ENCODE measurements at places on chromosomes 1 and 21. TPM values are rescaled to one million over a fixed set of nuclear protein-coding genes. Genes with fewer than 3 reads are reported as not detected.

DNA sequence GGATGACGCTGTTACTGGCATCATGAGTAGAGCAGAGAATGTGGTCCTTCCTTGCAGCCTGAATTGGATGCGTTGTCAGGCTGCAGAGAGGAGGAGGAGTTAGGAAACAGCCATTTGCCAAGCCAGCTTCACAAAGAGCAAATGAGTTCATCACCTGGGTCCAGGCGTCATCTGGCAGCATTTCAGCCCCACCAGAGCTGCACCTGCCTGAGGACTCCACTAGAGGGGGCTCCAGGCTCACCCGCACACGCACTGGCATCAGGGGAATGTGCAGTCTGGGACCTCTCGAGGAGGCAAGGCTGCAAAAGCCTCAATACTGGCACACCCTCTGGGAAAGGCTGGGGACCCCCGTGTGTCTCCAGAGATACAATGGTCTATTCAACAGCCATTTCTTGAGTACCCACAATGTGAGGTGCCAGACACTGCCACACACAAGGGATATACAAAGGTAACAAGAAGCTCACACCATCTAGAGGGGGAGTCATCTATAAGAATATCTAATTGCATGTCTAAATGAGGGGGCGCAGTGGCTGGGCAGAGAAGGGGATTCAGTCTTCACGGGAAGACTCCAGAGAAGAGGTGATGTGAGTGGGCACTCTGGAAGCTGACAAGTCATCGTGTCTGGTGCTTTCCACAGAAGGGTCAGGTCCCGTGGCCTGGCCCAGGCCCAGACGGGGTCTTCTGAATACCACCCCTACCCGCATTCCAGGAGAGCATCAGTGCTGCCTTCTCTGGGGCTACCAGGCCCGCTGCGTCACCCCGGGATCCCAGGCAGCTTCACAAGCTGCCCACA is 53.5 kb upstream of the CNTN2 start:
- peak; percentile 87 for DNase-seq

DNA sequence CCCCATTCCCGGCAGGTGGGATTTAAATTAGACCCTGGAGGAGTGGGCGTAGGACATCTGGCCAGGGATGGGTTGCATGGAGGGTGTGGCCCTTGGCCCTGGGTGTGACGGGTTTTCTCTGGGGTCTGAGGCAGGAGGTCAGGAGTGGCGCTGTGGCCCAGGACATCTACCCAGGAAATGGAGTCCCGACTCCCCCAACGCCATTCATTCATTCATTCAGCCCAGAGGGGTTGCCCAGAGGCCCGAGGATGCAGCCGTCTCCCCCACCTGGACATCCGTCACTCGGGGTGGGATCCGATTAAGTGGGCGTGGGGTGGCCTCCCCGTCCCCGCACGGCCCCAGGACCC is 663 bp downstream of the ATP13A2 start:
- no peak for DNase-seq

Gene CD1B
- not detected for polyA plus RNA-seq

GRCh38 chr1:155186067-155186793 is 12.6 kb downstream of the TRIM46 start:
- DNase-seq = peak; percentile 54

DNA sequence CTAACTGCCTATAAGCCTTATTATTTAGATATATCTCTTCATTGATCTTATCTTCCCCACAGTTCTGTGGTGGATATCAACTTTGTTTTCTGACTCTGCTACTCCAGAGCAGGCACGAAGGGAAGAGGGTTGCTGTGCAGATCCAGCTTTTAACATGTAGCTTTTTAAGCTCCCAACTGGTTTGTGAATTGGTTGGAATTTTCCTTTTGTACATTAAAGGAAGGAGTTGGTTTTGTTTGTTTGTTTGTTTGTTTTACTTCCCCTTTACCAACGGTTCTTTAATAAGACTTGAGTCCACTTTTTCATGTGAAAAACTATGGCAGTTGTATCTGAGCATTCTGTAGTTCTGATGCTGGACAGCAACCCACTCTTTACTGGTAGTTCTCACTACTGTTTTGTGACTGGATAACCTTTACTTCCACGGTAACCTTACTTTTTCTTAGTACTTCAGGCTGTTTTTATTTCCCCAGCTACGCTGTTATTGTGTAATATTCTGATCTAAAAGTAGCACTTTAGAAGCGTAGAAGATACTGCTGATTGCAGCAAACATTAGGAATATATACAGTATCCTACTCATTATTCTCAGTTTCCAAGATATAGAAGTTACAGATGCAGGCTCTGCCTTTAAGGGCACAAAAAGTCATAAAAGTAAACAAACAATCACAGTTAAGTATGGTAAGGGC is 1.6 kb downstream of the GNPAT start:
- DNase-seq = no peak

Gene TRIM45
- 4.3 TPM for polyA plus RNA-seq

- DNase-seq = no peak
Observed at GRCh38 chr1:33397994-33398393, 32.9 kb downstream of the PHC2 start.

DNA sequence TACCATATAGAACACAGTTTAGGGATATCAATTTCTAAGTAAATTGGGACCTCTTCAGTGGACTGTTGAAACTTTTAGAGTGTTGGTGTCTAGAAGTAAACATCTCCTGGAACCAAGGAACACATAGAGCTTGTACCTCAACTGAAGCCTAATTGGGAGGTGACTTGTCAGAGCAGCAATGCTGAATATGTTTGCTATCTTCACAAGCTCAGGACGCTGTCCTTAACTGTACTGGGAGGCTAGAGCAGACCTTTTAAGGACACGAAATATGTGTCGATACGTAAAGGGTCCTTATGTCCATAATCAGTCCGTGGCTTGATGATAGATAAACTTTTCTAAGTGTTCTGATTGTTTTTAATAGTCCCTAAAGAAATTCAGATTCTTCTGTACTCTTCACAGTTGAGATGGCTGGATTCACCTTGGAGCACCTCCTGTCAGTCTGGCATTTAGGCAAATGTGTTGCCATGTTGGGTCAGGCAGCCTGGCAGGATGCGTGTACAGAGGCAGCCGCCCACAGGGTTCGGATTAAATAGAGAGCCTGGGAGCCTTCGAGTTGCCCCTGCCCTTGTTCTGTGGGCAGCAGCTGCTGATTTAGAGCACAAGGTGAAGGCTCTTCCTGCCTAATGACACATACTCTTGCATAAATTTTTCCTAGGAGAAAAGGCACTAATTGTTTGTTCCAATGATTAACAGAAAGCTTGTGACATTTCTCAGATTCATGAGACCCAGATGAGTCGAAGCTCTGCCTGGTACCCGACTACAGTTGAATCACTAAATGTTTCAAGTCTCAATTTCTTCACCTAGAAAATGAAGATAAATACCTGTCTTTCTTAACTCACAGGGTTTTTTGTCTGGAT is 3.6 kb downstream of the ACTN2 start:
- no peak for DNase-seq

GRCh38 chr21:22889445-22889844 is 1891.2 kb downstream of the NCAM2 start:
- no peak for DNase-seq

- no peak for DNase-seq
Observed at GRCh38 chr1:28036431-28036830, 52.0 kb downstream of the EYA3 start.

- peak; percentile 55 for DNase-seq
Observed at GRCh38 chr21:42093991-42094421, 22.9 kb downstream of the UMODL1 start.

DNA sequence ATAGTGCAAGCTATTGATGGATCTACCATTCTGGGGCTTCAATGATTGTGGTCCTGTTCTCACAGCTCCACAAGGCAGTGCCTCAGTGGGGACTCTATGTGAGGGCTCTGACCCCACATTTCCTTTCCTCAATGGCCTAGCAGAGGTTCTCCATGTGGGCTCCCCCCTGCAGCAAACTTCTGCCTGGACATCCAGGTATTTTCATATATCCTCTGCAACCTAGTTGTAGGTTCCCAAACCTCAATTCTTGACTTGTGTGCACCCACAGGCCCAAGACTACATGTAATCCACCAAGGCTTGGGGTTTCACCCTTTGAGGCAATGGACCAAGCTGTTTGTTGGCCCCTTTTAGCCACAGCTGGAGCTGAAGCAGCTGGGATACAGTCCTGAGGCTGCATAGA is 35.9 kb upstream of the CFHR3 start:
- no peak for DNase-seq

Gene RNU1-2
- not detected for polyA plus RNA-seq

- no peak for DNase-seq
Observed at GRCh38 chr1:98030483-98030882, 109.6 kb upstream of the DPYD start.

DNA sequence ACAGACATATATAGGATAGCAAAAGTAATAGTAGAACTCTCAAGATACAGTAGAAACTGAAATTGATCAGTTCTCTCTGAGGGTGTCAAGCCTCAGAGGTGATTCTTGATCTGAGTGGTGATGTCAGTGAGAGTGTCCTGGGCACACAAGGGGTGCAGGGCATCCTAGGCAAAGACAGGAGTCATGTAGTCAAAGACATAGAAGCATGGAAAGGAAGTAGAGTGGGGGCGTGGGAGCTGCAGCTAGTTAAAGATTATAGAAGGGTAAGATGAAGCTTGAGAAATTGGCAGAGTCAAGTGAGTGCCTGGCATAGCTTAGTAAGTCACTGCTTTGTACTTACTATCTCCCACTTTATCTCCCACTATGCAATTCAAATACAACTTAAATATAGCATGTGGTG is 22.8 kb downstream of the CDC7 start:
- DNase-seq = no peak

DNA sequence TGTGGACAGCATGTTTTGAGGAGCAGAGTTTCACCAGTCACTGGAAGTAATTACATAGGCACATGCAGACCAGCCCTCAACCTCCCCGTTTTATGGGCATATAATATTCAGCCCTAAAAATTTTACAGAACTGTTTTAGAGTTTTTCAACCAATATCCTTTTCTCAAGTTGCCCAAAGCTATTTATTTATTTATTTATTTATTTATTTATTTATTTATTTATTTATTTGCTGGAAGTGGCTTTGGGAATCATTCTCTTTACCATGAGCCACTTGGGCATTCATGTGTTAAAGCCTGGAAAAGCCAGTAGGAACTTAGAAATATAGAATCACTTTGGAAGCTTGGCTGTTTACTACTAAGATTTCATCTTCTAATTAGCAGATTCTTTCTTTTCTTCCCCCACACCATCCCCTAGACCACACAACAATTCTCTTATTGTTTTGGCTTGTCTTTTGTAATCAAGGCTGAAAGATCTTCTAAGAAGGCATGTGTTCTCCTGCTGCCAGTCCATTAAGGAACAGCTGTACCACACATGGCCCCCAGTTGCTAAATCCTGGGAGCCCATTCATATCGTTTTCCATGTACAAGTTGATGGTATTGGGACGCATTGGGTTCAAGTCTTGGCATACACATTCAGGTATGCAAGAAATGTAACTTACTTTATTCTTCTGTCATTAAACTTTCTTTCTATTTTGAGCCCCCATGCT is 220.0 kb downstream of the PAPPA2 start:
- DNase-seq = no peak

- DNase-seq = no peak
Observed at GRCh38 chr1:63127376-63127775, 195.0 kb upstream of the FOXD3 start.

Gene MAD2L2
- polyA plus RNA-seq = 72.7 TPM

Gene NEK2
- polyA plus RNA-seq = 5.3 TPM

- DNase-seq = peak; percentile 83
Observed at GRCh38 chr1:202599669-202600431, 110.4 kb downstream of the SYT2 start.

GRCh38 chr1:59062743-59063142 is 234.2 kb upstream of the FGGY start:
- peak; percentile 54 for DNase-seq

GRCh38 chr1:50968821-50969610 is 1.0 kb upstream of the CDKN2C start:
- DNase-seq = peak; percentile 48

DNA sequence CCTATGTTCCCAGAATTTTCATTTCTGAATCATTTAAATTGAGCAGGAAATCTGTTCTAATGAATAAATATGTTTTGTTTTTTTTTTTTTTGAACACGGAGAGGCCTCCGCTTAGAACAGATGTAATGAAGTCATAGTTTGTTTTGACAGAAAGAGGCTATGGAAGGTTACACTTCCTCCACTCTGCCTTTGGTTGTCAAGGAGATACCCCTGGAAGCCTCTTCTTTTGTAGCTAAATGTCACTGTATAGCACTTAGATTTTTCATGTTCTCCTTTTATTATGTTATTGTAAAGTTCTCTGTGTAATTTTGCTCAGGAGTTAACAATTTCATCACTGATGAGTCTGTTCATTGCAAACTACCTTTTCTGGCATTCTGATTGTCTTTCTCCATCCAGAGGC is 22.7 kb upstream of the GNG12 start:
- DNase-seq = no peak

DNA sequence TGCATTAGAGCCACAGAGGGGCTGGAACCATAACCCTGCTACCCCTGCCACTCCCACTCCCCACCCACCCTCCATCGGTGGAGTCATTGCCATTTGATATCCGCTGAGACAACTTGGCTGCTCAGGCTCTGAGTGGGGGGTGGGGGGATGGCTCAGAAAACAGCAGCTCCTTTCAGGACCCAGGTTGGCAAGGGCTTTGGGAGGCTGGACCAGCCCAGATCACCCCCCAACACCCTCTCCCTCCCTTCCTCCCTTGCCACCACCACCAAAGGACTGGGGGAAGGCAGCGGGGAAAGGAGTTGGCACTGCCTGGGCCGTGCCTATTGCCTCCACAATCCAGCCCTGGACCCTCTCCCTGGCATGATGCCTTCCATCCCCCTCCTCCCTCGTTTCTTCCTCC is 1.7 kb downstream of the KCNJ10 start:
- no peak for DNase-seq

Gene ZSWIM5
- 2.9 TPM for polyA plus RNA-seq

DNA sequence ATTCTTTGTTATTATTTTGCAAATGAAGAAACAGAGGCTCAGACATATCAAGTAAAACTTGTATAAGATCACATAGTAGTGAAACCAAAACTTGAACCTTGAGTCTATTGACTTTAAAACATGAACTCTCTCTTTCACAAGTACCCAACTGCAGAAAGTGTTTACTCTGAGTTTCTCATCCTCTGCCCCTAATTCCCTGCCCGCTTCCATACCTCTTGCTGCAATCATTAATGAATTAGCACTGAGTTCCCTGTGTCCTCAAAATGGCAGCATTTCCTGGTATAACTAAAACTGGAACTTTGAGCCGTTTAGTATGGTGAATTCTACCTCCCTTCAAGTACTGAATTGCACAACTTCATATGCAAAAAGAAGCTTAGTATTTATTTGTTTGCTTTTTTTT is 147.7 kb upstream of the DNAH14 start:
- peak; percentile 28 for DNase-seq

Gene ANGPTL3
- 42.2 TPM for polyA plus RNA-seq

GRCh38 chr1:101366513-101367215 is 129.8 kb downstream of the S1PR1 start:
- no peak for DNase-seq

DNA sequence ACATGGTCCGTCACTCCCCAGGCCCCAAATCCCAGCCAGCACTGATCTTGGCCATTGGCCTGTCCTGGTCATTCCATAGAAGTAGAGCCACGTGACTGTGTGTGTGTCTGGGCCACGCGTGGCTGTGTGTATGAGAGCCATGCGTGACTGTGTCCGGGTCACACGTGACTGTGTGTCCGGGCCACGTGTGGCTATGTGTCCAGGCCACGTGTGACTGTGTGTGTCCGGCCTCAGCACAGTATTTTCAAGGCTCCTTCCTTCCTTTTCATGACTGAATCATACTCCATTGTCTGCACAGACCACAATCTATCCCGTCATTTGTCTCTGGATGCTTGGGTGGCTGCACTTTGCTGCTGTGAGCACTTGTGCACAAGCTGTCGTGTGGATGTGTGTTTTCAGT is 67.4 kb downstream of the SKI start:
- DNase-seq = no peak

Gene HTR6
- polyA plus RNA-seq = not detected

- peak; percentile 63 for DNase-seq
Observed at GRCh38 chr1:206023695-206024094, at the start of gene CTSE. Gene CTSE, minus strand, starts transcription at chr1:206023895. Its CDS starts 104 bp downstream, at chr1:206023791.

All from hepatocyte (in vitro differentiated cells).